ENCODE measurements at places on chromosomes 6 and 20.
A peak's percentile ranks its signal among the peaks of the same experiment; 100 is the strongest.

DNA sequence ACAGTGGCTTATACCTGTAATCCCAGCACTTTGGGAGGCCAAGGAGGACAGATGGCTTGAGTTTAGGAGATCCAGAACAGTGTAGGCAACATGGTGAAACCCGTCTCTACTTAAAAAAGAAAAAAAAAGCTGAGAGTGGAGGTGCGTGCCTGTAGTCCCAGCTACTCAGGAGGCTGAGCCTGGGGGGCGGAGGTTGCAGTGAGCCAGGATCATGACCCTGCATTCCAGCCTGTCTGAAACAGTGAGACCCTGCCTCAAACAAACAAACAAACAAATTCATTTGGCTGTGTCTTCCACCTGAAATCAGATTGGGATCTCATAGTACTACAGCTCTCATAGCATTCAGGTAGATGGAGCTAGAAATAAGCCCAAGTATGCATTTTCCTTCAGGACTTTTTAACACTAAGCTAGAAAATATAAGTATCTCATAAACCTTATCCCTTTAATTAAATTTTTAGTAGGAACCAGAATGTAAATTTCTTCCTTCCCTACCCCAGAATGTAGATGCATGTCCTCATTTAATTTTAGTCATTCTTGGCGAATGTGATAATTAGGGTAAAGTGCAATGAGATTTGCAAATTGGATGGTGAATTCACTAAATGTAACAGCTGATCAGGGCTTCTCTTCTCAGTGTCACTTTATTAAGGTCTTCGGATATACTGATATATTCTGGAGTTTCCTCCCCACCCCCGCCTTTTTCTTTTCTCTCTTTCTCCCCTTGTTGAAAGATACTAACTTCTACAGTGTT, 190.4 kb downstream of the CDKAL1 start:
- DNase-seq = no peak

DNA sequence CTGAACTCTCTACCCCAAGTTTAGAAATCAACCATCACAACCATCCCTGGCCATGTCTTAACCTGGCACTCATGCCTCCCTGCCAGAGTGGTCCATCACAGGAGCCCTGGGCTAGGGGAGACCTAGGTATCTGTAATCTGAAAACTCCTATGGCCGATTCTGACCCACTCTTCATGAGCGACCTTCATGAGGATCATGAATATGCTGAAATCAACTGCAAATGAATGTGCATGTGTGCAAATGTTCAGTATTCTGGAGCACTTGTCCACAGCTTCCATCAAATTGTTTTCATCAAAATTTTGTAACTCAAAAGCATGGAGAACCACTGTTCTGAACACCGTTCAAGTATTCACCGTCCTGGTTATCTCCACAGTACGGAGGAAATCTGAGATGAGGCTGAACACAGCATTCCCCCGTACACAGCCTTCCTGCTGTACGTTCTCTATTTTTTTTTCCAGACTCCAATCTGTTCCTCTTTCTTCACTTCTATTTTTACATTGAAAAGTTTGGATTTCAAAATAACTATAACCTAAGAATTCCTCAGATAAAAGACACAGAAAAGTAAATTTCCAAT, 17.7 kb downstream of the METTL24 start:
- no peak for DNase-seq

DNA sequence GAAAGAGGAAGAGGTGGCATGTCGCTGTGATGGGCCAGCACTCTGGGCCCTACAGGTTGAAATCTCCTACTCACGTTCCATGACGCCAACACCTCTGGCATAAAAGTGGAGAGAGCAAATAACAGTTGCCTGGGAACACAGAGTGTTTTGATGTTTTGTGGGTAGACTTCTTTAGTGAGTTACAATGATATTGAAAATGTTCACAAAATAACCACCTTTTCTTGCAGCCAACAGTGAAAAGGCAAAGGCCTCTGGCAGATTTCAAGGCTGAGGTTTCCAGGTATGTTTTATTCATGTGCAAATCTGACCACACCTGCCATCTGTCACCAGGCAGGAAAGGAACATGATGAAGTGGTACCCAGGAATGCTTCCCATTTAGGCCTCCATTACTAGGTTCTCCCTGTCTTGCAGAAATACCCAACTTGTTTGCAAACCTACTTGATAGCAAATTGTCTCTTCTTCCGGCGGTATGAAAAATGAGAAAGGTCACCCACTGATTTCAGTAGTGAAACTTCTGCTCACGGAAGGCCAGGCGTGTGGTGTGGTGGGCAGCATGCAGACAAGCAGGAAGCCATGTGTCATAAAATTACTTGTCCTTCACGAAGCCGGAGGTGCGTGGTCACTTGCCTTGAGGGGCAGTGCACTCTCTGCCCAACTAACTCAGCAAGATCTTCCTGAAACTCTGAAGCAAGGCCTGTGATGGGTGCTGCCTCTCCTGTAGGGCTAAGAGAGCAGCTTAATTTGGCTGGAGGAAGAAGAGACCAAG, 299.1 kb upstream of the PRDM1 start:
- no peak for DNase-seq

DNA sequence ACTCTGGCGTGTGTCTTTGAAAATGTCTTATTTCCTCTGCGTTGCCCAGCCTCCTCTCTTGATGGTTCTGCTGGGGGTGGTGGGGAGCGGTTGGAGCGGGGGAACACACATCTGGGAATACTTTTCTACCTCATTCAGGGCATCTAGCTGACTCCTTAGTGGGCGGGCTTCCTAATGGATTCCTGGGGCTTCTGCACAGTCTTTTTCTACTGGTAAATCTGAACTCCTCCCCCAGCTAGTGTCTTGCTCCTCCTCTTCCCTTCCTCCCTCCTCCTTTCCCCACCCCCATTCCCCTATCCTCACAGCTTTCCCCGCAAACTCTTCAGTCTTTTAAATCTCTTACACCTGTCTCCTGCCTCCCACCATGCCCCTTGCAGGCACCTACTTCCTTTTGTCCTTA, 74.4 kb downstream of the PRL start:
- DNase-seq = peak; percentile 58

DNA sequence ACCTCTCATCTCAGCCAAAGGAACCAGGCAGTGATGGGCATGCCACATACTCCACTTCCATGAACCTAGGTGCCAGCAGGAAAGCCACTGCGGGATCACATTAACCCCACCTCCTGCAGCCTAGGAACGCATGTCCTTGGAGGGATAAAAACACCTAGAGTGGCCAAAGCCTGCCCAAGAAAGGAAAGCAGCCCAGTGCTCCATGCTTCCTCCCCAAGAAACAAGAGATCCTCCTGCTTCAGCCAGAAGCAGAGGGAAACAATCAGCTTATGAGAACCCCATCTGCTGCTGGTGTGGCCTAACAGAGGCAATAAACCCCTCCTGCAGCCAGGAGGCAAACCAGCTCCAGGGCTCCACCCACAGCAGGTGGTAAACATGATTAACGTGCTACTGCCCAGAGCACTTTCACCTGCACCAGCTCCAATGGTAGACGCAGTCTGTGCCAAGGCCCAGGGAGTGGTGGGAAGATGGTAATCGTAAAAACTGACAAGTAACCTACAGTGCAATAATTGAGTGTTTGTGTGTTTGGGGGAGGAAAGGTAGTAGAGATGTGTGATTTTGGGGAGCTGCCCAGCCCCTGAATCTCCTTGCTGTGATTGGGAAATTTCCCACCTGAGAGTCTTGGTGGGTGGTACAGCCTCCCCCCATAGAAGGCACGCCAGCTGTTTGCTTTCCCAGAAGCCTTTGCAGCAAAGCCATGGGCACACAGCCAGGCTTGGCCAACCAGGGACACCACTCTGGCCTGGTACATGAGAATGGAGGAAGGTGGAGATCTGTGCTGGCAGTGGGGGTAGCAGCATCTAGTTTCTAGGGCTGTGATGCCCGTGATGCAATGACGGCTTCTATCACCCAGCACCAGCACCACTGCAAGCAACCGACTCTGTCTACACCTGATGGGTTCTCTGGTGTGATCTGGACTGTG, 50.6 kb upstream of the TBC1D7 start:
- DNase-seq = no peak

DNA sequence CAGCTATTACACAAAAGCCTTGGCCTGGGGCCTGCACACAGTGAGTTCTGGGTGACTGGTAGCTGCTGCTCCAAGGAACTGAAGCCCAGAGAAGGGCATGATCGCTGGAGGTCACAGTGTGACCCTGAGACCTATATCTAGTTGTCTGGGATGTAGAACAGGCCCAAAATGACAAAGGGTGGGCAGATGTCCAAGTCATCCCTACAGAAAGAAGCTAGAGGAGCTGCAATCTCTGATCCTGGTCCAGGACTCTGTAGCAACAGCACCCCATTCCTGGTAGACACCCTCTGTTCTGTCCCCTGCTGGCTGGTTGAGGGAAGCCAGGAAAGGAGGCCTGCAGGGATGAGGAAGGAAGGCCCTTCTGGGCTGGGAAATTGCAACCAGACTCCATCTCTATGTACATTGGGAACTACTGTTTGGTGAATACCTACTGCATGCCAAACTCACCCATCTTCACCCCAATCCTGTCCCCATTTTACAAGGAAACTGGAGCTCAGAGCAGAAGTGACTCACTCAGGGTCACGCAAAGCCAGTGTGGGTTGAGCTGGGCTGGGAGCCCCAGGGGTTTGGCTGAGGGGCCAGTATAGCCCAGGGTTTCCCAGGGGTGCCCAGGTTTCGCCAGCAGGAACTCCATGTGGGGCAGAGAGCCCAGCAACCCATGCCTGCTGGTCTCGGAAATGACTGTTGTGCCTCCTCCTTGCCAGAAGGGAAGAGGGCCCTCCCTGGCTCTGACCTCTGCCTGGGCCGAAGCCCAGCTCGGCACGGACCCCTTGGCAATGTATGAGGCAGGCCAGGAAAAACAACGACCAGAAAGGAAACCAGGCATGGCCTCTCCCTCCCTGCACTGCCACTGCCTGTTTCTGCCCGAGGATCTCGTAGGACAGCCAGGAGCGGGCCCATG, 44.9 kb upstream of the TLDC2 start:
- DNase-seq = no peak

DNA sequence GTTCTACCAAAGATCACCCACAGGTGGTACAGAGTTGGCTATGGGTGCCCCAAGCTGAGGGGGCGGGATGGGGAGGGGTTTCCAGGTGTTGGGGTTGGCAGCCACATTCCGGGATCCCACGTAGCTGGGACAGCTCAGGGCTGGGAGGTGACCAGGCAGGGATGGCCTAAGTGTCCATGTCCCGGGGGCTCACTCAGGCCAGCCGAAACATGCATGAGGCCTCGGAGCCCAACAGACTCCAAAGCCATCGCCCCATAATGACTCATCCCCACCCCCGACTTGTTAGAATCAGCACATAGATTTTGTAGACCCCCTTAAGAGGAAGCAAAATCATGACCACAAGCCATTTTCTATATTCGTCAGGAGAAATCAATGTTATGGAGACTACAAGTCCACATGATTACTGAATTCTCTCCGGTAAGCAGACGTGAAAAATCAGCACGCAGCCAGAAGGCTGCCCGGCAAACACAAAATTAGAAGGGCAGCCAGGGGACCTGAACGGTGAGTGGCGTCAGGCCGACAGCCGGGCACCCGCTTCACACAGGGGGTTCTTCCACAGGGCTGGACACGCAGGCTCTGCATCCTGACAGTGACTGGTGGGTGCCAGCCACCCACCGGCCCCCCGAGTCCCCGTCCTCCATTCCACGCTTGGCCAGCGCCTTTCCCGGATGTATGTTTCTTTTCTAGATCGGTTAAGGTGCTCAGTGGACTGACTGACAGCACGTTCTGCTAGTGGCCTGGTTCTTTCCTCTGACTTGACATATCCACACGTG, 81.2 kb downstream of the RAMACL start:
- DNase-seq = no peak

GRCh38 chr6:44006123-44006871, 121.0 kb downstream of the MRPL14 start:
- no peak for DNase-seq

DNA sequence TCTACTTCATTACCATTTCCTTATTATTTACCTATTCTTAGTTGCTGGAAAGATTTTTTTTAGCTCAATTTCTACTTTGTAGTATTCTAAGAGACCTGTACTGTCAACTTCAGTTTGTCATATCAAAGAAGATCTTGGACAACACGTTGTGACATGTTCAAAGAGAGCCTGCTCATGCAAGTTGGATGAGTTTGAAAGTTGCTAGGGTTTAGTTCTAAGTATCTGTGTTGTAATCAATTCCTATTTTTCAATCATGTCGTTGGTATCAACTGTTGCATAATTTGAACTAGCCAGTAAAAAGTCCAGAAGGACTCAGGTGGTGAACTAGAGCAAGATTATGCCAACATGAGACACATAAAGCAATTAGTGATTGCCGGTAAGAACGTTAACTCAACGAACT, 30.2 kb downstream of the PKIB start:
- no peak for DNase-seq

- DNase-seq = no peak
Observed at GRCh38 chr6:115773741-115774140, 286.9 kb downstream of the FRK start.
